ENCODE measurements at places on chromosomes 11 and 22. TPM values are rescaled to one million over a fixed set of nuclear protein-coding genes. Genes with fewer than 3 reads are reported as not detected.

PRR14L gene
- 6.0 TPM for total RNA-seq

AMOTL1 gene
- 10.8 TPM for total RNA-seq

OR8D2 gene
- not detected for total RNA-seq

DNAJB7 gene
- total RNA-seq = not detected

C22orf15 gene
- 0.40 TPM for total RNA-seq

LRRC10B gene
- total RNA-seq = not detected

MS4A12 gene
- total RNA-seq = not detected

MEN1 gene
- 15.0 TPM for total RNA-seq

TP53I11 gene
- total RNA-seq = 23.7 TPM

ST14 gene
- 0.10 TPM for total RNA-seq

APOBEC3G gene
- total RNA-seq = 21.4 TPM

TMEM191C gene
- 1.2 TPM for total RNA-seq

VSIG10L2 gene
- not detected for total RNA-seq

ZBTB16 gene
- not detected for total RNA-seq

RFPL1 gene
- total RNA-seq = not detected

NAP1L4 gene
- total RNA-seq = 149 TPM

HPX gene
- total RNA-seq = 0.14 TPM

KREMEN1 gene
- total RNA-seq = 2.0 TPM

MRGPRX3 gene
- total RNA-seq = not detected

FGF19 gene
- total RNA-seq = not detected

OR2AG2 gene
- total RNA-seq = not detected

NCAPH2 gene
- total RNA-seq = 51.8 TPM

BRMS1 gene
- total RNA-seq = 95.8 TPM

SHANK2 gene
- total RNA-seq = 0.02 TPM

CDHR5 gene
- total RNA-seq = not detected

MS4A3 gene
- not detected for total RNA-seq

CEND1 gene
- not detected for total RNA-seq

All from A172 (cell line).